ENCODE measurements at places on chromosomes 13 and 19. TPM values are rescaled to one million over a fixed set of nuclear protein-coding genes. Genes with fewer than 3 reads are reported as not detected.
A peak's percentile ranks its signal among the peaks of the same experiment; 100 is the strongest.

Gene ZIC2
- total RNA-seq, result 55.8 TPM

DNA sequence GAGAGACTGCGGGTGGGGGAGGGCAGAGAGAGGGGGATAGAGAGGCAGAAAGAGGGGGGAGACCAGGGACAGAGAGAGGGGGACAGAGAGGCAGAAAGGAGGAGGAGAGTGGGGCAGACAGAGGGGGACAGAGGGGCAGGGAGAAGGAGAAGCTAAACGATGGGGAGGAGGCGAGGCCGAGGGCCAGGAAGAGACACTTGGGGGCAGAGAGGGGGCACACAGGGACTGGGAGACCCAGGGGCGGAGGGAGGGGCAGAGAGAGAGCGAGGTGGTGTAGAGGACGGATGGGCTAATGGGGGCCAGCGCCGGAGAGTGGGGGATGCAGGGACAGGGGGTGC lies 666 bp downstream of the MEIS3 start:
- DNase-seq, result no peak

GRCh38 chr13:40116008-40116407 lies 460.5 kb downstream of the COG6 start:
- DNase-seq, result no peak

- DNase-seq, result no peak
These were observed 17.1 kb downstream of the NUMBL start for GRCh38 chr19:40673397-40673796.

GRCh38 chr13:98452851-98453843 lies 123.8 kb downstream of the STK24 start:
- peak; percentile 70 for DNase-seq

- DNase-seq, result no peak
These were observed 24.6 kb upstream of the ZNF846 start for GRCh38 chr19:9793071-9793591.

DNA sequence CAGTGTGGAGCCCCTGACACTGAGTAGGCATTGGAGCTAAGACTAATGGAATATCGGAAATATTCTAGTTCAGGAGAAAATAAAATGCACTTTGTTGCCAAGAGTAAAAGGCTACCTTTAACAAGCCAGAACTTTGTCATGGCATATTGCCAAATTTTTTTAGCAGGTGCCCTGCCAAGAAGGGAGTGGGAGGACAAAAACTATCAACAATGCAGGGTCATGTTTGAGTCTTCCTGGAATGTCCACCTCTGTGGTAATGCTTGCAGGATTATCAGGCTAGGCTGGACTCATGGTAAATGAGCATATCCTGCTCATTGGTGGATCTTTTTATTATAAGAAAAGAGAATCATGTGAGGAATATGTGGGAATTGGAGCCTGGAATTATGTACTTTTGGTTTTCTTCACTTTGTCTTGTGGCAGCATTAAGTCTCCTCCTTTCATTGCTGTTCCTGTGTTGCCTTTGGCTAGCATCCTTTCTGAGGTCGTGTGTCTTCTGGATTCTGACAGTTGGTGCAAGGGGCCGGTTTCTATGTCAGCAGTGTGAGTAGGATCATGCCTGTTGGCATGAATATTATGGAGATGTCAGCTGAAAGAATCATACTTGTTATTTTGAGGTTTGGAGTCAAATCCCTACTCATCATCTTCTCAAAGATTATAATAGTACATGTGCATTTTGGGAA lies 122.9 kb upstream of the SPRY2 start:
- DNase-seq, result no peak

DNA sequence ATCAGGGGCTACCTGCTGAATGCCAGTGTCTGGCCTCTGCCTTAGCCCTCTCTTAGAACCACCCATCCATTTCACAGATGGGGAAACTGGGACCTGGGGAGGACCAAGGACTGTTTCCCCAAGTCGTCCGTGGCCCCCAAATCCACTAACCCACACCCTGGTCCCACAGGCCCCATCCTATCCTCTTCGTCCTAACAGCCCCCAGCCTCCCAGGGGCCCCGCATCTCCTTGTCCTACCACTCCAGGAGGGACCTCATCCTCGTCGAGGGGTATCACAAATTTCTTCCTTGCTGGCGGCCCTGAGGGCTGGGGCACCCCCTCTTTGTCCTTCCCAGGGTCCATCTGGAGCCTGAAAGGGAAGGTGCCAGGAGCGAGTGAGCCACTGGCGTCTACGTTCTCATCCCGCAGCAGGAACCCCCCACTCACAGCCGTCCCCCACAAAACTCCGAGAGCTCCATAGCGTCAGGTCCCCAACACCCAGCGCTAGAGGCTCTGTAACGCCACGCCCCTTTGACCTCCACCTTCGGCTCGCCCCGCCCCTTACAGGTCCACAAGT lies 606 bp downstream of the ERCC1 start:
- DNase-seq, result no peak

Gene TGFB1
- 197 TPM for total RNA-seq

Gene ZNF296
- total RNA-seq, result 0.12 TPM

Gene PRKCSH
- total RNA-seq, result 309 TPM

Gene ZNF587B
- 8.0 TPM for total RNA-seq

GRCh38 chr19:38869160-38869835 lies 8.8 kb downstream of the RINL start:
- no peak for DNase-seq

DNA sequence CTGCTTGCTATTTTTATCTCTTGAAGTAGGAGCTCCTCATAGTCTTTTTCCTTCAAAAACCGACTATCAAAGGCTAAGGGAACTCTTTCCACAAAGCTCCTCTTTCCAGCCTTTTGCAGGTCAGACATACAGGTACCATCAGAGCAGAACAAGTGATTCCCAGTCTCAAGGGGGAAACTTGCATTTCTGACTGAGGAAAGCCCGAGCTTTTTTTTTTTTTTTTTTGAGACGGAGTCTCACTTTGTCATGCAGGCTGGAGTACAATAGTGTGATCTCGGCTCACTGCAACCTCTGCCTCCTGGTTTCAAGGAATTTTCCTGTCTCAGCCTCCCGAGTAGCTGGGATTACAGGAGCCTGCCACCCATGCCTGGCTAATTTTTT lies 32.0 kb downstream of the RUBCNL start:
- DNase-seq, result no peak

DNA sequence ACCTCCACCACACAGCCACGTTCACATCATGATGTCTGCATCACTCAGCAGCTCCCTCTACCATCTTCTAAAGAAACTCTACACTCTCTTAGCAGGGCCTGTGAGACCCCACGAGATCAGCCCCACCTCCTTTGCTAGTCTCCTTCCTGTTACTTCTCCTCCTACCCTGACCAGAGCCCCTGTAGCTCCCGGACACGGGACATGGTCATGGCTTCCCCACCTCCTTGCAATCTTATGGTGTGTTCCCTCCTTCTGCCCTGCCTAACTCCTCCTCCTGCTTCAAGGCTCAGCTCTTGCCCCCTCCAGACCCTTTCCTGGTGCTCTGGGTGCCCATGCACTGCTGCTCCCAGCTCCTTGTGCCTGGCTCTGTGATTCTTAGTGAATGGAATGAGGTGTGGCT lies 8.1 kb upstream of the MRPS31 start:
- DNase-seq, result no peak

Gene PSG7
- total RNA-seq, result not detected

DNA sequence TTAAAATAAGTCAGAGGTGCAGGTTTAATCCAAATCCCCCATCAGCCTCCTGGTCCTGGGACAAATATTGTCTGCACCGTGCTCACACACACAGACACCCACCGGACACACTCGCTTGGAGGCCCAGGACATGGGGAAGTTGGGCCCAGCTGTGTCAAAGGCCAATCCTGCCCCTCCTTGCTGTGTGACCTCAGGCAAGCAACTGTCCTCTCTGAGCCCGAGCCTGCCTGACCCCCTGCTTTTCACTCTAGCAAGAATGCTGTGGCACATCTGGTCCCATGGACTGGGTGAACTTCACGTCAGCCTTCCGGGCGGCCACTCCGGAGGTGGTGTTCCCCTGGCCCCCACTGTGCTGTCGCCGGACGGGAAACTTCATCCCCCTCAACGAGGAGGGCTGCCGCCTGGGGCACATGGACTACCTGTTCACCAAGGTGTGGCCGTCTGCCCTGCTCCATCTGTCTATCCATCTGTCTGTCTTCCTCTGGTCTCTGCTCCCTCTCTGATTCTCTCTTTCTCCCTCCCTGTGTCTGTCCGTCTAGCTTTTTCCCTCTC lies 9.3 kb downstream of the UPK1A start:
- no peak for DNase-seq

Gene RPL36
- 578 TPM for total RNA-seq

DNA sequence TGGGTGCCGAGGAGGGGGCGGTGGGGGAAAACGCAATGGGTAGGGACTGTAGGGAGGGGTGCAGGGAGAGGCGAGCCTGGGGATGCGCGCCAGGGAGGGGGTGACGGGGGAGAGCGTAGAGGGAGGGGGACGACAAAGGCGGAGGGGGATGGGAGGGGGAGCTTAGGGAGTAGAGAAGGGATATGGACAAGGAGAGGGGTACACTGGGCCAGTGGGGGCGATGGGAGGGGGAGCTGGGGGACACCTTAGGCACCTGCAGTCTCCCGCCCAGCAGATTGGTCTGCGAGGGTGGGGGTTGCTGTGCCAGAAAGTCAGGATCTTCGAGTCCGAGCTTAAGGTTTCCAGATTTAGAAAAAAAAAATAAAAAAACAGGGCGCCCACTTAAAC lies 15.7 kb downstream of the CCDC124 start:
- no peak for DNase-seq

Gene FXYD3
- total RNA-seq, result not detected

- DNase-seq, result no peak
These were observed 8.5 kb upstream of the ZNF83 start for GRCh38 chr19:52646571-52647217.

DNA sequence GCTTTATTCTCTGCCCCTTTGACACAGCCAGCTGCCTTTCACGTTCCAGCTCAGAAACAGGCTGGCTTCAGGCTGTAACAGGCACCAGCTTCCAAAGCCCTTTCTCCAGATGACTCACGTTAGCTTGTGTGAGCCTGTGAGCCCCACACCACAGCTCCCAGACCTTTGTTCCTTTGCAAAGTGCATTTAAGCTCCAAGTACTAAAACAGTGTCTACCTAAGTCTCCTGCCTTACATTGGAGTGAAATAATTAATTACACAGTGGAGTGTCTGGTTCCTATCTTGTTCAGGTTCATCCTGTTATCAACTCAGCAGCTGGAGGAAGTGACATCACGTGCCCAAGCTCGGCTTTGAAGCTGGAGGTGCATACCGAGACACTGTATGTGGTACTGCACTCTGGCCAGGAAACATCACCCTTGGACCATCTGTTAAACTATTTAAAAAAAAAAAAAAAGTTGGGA lies 475.8 kb downstream of the FOXO1 start:
- DNase-seq, result no peak

Gene ZNF415
- 6.2 TPM for total RNA-seq

DNA sequence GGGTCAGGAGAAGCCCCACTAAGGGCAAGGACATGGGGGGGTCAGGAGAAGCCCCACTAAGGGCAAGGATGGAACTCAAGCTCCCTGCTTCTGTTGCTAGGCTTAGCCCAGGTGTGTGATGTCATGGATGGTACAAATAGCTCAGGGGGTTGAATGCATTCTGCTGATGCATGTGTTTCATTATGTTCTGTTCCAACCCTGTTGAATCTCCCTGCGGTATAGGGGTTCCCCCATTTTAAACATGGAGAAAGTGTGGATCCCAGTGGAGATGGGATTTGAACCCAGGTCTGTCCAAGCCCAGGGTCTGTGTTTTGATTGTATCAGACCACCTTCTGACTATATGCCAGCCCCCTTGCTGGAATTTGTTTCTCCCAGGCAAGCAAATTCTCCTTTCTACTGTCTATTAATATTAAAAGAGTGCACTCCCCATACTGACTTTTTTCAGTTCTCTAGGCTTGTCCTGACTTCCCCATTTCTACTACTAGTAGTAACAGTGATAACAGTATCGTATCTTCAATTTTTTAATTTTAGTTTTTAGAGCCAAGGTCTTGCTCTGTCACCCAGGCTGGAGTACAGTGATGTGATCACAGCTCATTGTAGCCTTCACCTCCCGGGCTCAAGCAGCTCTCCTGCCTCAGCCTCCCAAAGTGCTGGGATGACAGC lies 6.7 kb downstream of the ZNF865 start:
- no peak for DNase-seq

- no peak for DNase-seq
These were observed 43.8 kb downstream of the DCT start for GRCh38 chr13:94435604-94436226.

DNA sequence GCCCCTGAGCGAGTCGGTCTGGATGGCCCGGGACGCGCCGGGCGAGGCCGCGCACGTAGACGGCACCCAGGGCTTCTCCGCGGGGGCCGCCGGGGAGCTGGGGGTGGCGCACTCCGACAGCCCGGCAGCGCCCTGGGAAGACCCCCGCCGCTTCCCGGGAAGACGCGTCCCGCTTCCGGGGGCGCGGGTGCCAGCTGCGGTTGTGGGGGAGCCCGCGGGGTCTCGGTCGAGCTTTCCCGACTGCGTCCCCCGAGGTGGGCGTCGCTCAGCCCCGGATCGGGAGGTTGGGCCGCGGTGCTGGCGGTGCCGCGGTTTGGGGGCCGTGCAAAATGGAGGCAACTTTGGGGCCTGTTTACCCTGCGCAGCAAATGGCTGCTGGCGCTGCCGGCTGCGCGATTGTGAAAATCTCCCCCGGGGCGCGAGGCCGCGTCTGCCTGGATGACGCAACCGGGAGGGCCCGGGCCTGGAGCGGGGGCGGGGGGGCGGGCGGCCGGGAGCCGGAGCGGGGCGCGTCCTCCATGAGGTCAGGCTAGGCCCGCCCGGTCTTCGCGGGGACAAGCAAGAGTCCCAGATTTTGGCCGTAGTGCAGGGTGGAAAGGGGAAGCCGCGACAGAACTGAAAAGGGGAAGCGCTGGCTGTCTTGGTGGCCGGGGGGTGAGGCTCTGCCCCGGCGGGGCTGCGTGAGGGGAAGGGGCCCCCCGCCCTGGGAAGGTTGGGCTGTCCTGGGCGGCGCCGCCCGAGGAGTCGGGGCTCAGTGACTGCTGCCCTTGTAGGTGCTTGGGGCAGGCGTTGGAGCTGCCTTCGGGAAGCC lies 11.3 kb downstream of the PEAK3 start:
- DNase-seq, result no peak

DNA sequence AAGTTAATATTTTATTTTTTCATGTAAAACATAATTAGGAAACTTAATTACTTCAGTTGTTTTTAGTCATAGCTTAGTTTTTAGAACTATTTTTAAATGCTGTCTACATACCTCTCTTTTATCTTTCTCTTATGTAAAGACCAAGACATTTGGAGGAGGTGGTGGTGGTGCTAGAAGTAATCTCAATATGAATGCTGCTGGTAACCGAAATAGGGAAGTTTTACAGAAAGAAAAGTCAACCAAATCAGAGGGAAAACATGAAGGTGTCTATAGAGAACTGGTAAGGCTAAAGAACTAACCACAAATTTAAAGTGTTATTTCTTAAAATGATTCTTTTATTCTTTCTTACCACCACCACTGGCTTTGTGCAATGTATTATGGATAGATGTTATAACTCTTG lies 97.3 kb downstream of the TDRD3 start:
- no peak for DNase-seq

GRCh38 chr19:4597278-4597974 lies 37.9 kb upstream of the SEMA6B start:
- no peak for DNase-seq

Gene RGL3
- 0.97 TPM for total RNA-seq

Gene MAB21L1
- not detected for total RNA-seq
